Fibroblast of lung (primary cell): ENCODE measurements at places on chromosomes 5 and 9. TPM values are rescaled to one million over a fixed set of nuclear protein-coding genes. Genes with fewer than 3 reads are reported as not detected.

DNA sequence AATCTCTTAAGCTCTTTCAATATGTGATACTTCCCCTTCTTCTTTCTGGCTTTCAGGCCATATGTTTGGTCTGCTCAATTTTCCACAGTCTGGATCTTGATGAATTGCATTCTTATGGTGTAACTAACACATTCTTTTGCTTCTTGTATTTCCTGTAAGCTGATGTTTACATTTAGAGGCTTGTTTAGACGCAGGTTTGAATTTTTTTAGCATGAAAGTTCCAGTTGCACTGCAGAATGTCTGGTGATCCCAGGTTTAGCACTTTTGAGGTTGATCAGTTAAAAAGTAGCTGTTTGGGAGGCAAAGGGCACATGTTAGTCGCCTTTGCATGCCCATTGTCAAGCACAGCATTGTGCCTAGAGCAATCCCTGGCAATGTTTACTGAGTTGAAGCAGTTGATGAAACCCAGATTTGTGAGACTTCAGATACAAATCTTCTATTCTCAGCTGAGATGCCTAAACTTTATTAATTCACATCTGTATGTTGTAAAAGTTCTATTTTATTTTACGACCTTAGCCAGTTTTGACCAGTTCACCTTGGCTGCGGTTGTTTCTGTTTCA is 59.6 kb upstream of the SPATA31C2 start:
- peak; percentile 59 for DNase-seq

Gene ADGRD2
- not detected in 2 replicates for total RNA-seq

Gene C5orf52
- not detected in 2 replicates for total RNA-seq

Gene TMEM232
- total RNA-seq, result 5.6 and 7.4 TPM in 2 replicates

Gene KCNV2
- not detected in 2 replicates for total RNA-seq

DNA sequence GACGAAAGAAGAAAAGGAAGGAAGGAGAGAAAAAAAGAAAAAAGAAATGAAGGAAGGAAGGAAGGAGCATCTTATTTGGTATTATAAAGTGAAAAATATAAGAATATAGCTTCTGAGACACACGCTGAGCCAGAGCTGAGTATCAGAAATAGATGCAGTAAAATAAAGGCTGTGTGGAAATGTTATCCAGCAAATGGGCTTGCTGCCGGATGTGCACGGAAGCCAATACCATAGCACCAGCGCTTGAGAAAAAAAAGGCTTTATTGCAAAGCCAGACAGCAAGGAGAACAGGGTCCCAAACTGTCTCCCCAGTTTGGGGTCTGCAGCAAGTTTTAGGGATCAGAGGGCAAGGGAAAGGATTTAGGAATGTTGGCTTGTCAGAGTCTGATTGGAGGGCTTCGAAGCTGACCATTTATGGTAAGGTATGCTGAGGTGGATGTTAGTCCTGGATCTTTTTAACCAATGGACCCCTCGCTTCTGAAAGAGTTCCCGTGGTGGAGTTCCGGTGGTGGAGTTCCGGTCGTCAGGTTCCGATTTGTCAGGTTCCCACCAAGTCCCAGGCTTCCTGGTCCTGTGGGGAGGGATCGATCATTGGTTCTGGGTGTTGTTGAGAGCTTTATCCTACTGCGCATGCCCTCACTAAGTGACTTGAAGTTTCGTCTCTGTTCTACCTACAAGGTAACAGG is 70.4 kb downstream of the SFXN1 start:
- DNase-seq, result no peak
